ENCODE measurements at places on chromosomes 2 and 18.
A peak's percentile ranks its signal among the peaks of the same experiment; 100 is the strongest.

DNA sequence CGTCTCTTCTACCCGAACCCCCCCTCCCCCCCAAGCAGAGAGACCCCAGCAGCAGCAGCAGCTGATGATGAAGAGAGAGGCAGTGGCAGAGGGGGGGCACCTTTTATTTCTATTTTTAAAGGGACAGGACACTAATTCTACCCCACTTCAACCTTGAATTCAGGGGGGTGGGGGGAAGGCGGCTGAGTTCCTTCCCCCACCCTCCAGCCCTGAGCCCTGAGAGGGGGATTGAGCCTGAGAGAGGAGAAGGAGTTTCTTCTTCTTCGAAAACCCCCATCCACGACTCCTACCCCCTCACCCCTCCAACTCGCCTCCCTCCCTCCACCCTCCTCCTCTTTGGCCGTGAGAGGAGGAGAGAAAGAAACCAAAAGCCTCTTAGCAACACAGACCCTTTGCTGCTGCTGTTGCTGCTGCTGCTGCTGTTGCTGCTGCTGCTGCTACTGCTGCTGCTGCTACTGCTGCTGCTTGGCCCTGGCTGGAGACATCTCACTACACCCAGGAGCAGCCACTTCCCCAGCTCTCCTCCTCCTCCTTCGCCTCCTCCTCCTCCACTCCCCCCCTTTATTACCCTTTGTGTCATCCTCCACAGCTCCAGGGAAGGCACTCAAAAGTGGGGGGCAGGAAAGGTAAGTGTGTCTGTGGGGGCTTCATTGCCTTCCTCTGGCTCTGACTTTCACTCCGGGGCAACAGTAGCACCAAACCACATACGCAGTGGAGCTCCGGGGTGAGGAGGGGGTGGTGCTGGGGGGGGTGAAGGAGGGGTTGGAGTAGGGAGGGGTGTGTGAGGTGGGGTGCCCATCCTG, at the start of gene MBD5:
Gene MBD5 (plus strand): TSS at position 33 of the 803 bp plus-strand sequence.
- peak; percentile 21 for DNase-seq

- no peak for DNase-seq
These were observed 362.3 kb downstream of the FBXO15 start for GRCh38 chr18:73785300-73785699.

DNA sequence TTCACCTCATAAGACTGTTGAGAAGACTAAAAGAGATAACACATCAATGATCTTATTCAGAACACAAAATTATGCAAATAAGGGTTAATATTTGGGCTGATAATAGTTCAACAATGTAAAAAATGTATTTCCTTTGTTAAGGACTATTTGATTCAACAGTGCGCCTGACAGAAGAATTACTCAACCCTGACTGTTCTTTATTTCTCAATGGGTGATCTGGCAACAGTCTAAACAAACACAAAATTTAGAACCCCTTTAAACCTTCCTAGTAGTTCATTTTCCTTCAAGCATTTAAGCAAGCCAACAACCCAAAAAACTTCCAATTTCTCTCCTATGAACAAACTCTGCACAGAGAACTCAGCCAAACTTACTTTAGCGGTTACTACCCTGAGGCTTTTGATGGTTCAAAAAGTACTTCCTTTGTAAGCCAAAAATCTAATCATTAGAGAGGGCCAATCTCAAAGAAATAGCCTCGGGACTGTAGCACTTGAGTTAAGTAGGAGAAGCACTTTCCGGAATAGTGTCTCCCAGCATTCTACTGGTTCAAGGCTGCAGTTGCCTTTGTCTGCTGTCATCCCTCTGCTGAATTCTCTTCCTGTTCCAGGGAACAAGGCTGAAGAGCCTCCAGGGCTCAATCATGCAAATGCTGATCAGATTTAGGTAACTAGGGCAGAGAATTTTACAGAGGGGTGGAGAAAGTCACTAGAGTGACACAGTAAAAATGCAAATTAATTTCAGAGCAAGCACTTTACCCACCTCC, 40.9 kb upstream of the MAPK4 start:
- DNase-seq = no peak

DNA sequence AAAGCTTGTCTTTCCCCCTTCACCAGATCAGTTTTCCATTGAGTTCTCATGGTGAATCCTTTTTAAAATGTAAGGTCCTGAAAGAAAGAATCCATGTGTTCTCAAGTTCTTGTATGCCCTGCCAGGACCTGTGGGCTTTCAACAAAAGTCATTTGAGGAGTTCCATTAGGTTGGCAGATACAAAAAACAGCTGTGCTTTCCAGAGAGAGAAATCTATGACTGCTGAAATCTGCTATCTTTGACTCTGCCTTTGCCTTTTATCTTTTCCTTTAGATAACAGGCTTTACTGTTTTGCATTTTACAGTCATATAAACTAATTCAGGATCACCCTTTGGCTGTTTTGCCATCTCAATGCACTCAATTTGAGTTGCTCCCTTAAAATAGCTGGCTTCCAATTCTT, 59.7 kb downstream of the CXCR4 start:
- no peak for DNase-seq
